Activated naive CD8-positive, alpha-beta T cell treated with anti-CD3 and anti-CD28 coated beads for 36 hours (primary cell): ENCODE measurements at places on chromosomes 11 and 22.

DNA sequence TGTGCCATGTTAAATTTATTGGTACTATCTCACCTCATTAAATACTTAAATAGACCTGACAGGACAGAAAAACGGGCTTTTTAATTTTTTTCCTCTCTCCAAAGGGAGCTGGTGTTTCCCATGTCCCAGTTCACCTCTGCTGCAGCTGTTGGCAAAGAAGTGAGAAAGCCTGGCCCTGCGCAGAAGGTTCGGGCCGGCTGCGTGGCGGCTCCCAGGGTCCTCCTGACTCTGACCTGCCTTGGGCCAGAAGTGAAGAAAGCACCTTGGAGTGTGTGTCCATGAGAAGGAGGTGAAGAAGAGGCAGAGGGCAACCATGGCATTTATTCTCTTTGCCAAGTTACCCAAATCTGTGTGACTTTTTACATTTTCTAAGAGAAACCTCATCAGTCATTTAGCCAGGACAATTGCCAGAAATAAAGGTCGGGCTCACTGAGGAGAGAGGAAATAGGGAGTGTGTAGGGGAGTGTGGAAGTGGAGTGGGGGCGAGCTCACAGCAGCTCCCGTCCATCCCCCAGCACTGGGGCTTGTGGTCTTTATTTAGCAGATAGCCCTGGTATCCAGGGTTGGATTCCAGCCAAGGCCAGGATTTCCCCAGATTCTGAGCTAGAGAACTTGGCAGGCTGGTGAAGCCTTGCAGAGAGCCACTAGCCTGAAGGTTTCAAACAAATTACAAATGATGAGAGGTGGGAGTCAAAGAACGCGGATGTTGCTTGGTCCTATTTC is 102.4 kb upstream of the CADM1 start:
- DNase-seq = no peak

DNA sequence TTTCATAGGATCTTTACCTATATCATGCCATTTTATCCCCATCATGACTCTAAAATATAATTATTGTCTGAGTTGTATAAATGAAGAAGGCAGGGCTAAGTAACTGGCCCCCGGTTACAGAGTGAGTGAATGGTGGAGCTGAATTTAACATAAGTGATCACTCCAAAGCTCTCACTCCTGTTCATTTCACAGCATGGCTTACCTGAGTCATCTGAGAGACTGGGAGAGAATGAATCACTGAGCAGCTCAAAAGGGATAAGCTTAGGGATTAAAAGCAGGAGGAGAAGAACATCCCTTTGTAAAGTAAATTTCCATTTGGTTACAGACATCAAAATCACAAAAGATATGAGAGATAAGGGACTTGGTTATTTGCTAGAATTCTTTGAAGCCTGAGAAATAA is 294.0 kb upstream of the CTSC start:
- DNase-seq = no peak

DNA sequence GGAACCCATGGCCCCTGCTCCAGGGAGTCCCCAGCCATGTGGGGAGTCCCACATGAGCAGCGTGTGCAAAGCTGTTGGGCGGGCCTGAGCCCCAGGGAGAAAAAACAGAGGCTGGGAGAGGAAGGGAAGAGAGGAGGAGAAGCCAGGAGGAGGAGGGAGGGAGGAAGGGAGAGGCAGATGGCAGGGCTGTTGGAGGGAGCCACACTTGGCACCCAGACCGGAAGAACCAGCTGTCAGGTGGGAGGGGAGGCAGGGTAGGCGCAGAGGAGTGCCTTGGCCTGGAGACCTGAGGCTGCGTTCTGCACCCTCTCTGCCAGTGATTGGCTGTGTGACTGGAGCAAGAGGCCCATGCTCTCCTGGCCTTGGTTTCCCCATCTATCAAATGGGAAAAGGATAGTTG is 6.7 kb downstream of the SYNGR1 start:
- DNase-seq = no peak

GRCh38 chr22:20024225-20024624 is 3.3 kb downstream of the TANGO2 start:
- no peak for DNase-seq

DNA sequence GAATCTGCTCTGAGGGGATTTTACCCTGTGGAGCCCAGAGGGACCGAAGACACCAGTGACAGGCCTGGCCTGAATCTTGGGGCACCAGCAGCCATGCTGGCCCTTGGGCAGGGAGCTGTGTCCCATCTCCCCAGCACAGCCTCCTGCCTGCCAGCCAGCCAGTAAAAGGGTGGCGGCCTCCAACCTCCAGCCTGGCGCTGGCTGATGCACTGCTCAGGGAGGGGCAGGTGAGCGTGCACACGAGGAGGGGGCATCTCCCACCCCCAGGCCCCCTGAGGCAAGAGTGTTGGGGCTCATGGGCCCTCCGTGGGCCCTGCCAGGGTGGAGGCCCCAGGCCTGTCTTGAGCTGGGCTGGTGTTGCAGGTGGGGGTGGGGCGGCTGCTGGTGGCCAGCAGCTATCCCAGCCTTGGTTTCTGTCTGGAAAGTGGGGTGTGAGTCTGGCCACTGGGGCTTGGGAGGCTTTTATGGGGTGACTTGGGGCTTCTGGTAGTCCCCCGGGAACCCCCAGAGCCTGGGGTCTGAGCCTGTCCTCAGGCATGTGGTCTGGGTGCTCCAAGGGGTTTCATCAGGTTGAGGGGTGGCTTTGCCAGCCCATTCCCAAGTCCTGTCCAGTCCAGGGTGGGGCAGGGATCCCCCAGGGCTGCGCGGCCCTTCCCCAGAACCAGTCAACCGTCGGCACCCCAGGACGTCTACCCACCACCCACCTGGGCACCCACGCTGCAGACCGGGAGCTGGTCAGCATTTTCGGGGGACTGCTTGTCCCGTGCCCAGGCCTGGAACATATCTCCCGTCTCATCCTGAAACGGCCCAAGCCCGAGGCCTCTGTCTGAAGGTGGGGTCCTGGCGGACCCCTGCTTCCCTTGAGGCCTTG is 17.8 kb downstream of the TSPAN4 start:
- DNase-seq = no peak

GRCh38 chr11:75430714-75431532 is 2.1 kb downstream of the KLHL35 start:
- DNase-seq = no peak

GRCh38 chr22:30855677-30856518 is 112.7 kb downstream of the MORC2 start:
- no peak for DNase-seq
